ENCODE measurements at places on chromosomes 3 and 15.

DNA sequence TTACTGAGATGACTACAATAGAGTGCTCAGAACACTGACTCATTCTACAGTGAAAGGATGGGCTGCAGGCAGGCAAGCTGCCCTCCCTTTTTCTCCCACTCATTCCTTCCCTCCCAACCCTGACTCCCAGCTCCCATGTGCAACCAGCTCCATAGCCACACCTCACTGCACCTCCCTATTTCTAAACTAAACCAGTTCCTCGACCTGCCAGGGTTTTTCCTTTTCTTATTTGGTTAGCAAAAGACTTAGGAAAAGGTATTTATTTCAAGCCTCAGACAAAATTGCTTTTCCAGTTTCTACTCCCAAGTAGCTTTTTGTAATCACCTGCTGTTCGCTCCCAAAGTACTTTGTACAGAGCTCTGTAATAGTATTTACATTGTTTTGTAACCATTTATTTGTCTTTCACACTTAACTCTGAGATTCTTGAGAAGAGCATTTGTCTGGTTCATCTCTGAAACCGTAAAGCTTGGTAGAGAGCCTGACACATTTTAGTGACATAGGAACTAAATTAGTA, 2.2 kb downstream of the AADAC start:
- DNase-seq = no peak

GRCh38 chr3:45852828-45853227, 10.9 kb upstream of the LZTFL1 start:
- no peak for DNase-seq

GRCh38 chr15:100118546-100118945, 223.2 kb downstream of the ADAMTS17 start:
- DNase-seq = no peak

- no peak for DNase-seq
These were observed 3.6 kb upstream of the TNFAIP8L3 start for GRCh38 chr15:51098331-51098619.

GRCh38 chr3:62332835-62333244, 40.5 kb downstream of the FEZF2 start:
- DNase-seq = no peak

DNA sequence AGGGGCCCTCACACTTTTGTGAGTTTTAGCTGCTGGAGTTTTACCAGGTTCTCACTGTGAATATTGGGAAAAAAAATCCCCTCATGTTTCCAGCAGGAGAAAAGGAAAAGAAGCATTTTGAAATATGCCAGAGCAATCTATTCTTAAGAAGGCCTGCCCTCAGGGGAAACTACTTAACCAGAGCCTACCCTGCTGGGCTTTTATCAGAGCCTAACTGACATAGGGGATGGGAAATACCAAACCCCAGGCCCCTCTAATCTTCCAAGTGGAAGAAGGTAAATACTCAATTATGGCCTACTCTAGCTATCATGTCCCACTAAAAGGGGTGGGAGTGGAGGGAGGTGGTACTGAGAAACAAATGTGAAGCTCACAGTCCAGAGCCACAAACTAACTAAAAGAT, 68.7 kb upstream of the NMNAT3 start:
- DNase-seq = no peak

DNA sequence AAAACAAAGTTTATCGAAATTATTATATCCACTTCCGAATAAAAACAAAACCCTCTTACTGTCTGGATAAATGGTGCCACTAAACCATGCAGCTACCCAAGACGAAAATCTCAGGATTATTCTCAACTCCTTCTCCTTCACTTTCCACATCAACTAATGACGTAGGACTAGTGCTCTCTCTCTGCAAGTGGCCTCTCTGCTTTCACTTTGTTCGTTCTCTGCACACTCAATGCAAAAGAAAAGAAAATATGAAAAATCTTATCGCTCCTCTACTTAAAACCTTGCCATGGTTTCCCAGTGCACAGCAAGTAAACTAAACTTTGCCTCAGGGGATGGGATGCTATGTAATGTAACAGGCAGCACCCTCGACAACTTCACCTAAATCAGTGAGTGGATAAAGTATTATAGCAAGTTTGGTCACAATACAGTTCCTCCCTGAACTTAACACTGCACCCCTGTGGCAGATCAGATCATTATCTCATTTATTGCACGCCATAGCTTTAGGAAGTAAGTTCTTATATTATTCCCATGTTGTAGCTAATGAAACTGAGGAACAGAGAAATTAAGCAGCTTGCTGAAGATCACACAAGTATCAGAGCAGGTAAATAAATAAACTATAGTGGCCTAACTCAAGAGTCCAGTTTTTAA, 262.7 kb upstream of the GADL1 start:
- DNase-seq = no peak

GRCh38 chr3:183386651-183387050, 41.8 kb downstream of the MCF2L2 start:
- DNase-seq = no peak

DNA sequence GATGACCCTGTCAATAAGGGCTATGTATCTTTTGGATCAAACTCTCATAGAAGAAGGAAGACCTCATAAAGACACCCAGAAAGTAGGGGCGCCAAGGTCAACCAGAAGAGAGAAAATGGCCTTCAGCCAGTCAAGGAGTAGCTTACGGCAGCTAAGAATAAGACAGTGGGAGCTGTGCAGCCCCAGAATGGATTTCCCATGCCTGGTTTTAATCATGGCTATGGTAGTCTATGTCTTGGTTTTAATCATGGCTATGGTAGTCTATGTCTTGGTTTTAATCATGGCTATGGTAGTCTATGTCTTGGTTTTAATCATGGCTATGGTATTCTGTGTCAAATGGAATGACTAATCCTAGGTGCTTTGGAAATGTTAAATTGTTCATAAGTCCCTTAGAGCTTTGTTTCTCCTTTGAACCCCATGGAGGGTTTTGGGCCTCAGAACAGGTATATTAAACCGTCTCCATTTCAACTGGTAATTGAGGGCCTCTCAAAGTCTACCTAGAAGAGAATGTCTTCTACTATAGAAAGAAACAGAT, 742.0 kb upstream of the CFAP20DC start:
- no peak for DNase-seq

DNA sequence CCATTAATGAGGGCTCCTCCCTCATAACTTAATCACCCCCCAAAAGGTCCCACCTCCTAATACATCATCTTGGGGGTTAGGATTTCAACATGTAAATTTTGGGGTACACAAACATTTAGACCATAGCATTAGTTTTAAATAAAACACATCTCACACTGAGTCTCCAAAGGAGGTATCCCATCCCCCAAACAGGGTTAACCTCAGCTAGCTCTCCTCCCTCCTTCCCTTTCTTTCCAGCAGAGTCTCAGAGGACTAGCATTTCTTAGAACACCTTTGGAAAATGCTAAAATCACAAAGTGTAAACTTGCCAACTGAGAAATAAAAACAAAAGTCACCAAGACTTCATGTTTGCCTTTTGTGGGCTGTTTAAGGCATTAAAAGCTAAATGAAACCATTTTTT, 51.2 kb upstream of the FOXB1 start:
- no peak for DNase-seq

GRCh38 chr3:129944709-129945108, 29.8 kb upstream of the TRH start:
- DNase-seq = no peak

- DNase-seq = no peak
These were observed 1.2 kb downstream of the KPNA1 start for GRCh38 chr3:122513386-122514122.

Data from left ventricle myocardium inferior (tissue), 1 donor.